ENCODE measurements at places on chromosomes 4 and X.

GRCh38 chrX:132533409-132533808 is 44.6 kb upstream of the MBNL3 start:
- DNase-seq, result no peak

DNA sequence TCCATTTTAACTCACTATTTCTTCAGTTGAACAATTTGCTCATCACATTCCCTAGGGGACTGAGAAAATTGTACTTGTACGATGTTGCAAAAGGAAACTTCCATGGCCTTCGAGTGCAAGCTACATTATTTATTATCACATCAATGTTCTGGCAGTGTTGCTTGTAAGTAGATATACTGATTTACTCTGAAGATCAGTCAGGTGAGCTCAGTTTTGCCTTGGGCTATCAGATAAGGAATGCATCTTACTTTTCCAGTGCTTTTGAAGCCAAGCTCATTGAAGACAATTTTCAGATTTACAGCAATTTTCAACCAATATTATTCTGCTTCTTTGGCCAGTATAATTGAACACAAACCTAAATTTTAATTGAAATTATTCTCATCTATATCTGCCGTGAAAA is 1296.9 kb downstream of the RAPGEF2 start:
- DNase-seq, result no peak

GRCh38 chrX:108947205-108947604 is 210.8 kb upstream of the IRS4 start:
- no peak for DNase-seq

- no peak for DNase-seq
Measured at GRCh38 chrX:119516157-119516702, 48.0 kb downstream of the SLC25A5 start.

GRCh38 chr4:47913861-47914219 is 543 bp downstream of the NFXL1 start:
- peak; percentile 69 for DNase-seq

DNA sequence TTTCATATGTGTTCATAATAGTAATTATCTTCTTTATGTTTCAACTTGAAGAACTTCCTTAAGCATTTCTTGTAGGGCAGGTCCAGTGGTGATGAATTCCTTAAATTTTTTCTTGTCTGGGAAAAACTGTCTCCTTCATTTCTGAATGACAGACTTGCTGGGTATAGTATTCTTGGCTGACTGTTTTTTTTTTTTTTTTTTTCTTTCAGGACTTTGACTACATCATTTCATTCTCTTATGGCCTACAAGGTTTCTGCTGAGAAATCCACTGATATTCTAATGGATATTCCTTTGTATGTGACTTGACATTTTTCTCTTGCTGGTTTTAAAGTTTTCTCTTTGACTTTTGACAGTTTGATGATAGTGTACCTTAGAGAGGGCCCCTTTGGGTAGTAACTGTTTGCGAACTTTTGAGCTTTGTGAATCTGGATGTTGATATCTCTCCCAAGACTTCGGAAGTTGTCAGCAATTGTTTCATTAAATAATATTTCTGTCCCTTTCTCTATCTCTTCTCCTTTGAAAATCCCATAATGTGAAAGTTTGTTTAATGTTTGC is 54.2 kb downstream of the EDA start:
- DNase-seq, result no peak

GRCh38 chr4:74675673-74676279 is 118.5 kb downstream of the BTC start:
- DNase-seq, result no peak

DNA sequence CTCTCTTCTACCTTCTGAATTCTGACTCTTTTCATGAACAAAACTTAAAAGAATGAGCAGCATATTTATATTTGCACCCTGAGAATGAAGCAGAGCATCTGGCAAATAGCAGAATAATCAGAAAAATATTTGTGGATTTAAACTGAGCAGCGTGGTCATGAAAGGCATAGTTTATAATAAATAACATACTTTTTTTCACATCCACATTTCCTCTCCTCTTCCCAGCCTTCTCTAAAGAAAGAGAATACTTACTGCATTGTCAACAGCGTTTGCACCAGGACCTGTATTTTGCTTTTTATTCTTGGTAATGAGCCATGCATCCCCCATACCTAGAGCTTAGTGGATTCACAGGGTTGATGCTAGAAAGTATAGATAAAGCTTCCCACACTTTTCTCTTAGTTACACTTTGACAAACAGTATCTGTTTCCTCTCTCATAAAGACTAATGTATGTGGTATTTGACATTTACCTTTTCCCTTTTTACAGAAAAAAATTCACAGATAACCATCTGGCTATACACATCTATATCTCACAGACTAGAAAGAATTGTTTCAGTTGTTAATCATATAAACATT is 131.5 kb downstream of the PRSS12 start:
- no peak for DNase-seq

- DNase-seq, result no peak
Measured at GRCh38 chr4:21858971-21859370, 89.6 kb downstream of the KCNIP4 start.

GRCh38 chrX:109635146-109635545 is 10.2 kb upstream of the KCNE5 start:
- DNase-seq, result no peak

- no peak for DNase-seq
Measured at GRCh38 chr4:102216666-102217065, 128.6 kb downstream of the SLC39A8 start.

- peak; percentile 93 for DNase-seq
Measured at GRCh38 chrX:153953342-153953830, 8.9 kb upstream of the RENBP start.

GRCh38 chr4:35695003-35695402 is 549.3 kb downstream of the ARAP2 start:
- DNase-seq, result no peak

- no peak for DNase-seq
Measured at GRCh38 chrX:119107206-119107605, 20.4 kb downstream of the KIAA1210 start.

DNA sequence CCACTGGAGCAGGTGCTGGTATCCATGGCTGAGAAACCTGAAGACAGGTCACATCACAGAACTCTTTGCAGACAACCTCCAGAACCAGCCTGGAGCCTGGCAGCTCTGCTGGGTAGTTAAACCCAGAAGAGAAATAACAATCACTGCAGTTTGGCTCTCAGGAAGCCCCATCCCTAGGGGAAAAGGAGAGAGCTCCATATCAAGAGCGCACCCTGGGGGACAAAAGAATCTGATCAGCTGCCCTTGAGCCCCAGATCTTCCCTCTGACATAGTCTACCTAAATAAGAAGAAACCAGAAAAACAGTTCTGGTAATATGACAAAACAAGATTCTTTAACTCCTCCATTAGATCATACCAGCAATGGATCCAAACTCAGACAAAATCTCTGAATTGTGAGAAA is 823.2 kb upstream of the FRG1 start:
- no peak for DNase-seq

DNA sequence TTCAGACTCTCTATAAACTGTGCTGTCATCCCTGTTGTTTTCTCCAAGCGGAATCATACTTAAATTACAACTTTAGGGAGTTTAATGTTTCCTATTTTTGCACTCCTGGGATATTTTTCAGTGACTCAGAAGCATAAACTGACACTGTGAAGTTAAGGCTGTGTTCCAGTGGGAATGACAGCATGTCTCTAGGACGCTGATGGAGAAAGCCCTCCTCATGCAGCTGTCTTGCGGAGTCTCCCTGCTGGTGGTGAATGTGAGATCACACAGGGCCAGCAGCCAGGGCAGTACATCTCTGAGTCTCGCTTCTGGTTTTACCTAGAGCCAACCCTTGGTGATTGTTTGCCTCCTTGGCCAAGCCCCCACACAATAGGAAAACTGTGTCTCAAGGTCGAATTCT is 53.3 kb downstream of the NFKB1 start:
- peak; percentile 72 for DNase-seq

DNA sequence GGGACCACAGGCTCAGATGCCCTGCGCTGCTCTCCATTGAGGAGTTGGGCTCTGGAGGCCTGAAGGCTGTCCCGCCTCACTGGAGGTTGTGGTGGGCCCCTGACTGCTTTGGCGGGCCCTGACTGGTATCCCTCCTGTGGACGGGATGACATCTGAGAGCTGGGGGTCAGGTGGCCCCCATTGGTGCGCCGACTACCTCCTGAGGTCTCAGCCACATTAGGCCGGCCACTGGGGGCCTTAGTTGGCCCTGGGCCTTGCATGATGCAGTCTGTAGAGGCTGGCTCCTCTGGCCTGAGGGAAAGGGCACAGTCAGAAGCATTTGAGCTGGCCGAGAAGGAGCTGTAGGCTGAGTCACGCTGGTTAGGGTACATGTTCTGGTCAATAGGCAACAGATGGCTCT is 164.5 kb upstream of the DGKK start:
- no peak for DNase-seq

DNA sequence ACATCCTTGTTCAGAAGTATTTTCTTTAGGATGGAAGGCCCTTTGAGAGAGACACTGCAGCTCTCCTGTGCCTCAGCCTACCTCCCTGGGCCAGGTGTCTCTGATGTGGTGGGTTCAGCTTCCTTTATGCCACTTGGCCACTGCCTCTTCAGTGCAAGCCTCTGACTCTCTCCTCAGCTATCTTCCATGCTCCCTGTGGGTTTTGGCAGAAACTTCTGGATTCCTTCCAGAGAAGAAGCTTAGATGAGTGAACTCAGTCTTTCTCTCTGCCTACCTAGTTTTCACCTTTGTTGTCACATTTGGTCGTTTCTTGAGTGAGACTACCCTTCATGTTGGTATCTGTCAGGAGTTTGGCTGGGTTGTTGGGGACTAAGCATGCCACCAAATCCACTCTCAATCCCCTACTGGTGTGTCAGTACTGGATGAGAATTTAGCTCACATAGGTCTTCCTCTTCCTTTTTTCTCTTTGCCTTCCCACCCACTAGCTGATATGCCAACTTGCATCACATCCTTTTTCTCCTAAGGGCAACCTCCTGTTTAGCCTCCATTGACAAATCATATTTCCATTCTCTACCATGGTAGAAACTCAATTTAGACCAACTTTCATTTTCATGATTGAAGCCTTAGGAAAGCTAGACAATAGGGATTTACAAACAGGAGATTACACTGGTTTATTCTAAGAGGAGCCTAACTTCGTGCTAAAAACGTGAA is 32.0 kb downstream of the IL15 start:
- no peak for DNase-seq

Data from sigmoid colon (tissue), 7 donors.